ENCODE measurements at places on chromosomes 2 and 18.

- no peak for DNase-seq
Observed at GRCh38 chr18:69538849-69539248, 138.2 kb downstream of the DOK6 start.

DNA sequence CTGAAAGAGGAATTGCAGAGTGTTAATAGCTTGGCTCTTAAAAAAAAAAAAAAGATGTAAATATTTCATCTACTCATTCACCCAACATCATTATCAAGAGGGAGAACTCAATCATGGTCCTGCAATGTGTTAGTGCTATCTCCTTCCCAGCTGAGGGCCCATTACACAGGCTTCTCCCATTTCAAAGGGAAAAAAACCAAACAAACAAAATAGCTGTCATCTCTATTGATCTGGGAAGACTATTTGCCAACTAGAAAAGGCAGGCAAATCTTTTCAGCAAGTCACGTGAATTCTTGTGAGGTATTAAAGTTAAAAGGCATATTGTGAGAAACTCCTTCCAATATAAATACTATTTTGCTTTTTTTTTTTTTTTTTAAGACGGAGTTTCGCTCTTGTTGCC is 194.3 kb downstream of the MYO1B start:
- no peak for DNase-seq

DNA sequence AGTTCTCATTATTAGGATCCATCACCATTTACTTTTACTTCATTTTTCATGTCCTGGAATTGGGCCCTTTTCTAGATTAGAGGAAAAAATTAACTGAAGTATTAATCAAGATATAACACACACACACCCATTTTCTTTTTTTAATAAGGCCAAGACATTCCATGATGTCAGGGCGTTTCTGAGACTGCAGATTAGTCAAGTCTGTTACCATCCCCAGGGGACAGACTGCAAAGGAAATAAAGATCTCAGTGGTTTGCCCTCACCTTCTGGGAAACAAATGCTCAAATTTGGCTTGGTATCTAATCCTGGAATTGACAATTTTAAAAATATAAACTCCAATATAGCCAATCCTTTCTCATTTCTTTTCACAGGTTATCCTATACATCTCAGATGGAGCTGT is 27.4 kb downstream of the RMP24 start:
- no peak for DNase-seq

GRCh38 chr2:46377666-46378560 is 80.7 kb downstream of the EPAS1 start:
- DNase-seq, result no peak

GRCh38 chr2:71599646-71600236 is 146.4 kb downstream of the DYSF start:
- DNase-seq, result no peak

- no peak for DNase-seq
Observed at GRCh38 chr2:46657042-46657504, 177.7 kb downstream of the TMEM247 start.

- no peak for DNase-seq
Observed at GRCh38 chr18:9949861-9950260, 36.0 kb downstream of the VAPA start.

DNA sequence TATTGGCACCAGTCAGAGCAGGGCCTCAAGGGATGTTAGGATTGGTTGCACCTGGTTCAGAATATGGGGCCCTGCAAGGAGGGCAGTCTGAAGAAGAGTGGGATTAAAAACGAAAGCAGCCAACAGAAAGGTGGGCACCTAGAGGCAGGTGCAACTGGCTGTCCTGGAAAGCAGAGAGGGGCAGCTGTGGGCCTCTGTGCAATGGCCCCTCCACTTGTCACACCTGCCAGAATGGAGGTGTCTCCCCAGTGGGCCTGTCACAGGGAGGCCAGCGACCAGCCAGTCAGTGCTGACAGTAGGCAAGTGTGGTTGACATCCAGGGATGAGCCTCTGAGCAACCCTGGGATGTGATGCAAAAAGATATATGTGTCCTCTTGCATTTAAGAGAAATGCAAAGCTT is 37.7 kb downstream of the INPP4A start:
- DNase-seq, result no peak

DNA sequence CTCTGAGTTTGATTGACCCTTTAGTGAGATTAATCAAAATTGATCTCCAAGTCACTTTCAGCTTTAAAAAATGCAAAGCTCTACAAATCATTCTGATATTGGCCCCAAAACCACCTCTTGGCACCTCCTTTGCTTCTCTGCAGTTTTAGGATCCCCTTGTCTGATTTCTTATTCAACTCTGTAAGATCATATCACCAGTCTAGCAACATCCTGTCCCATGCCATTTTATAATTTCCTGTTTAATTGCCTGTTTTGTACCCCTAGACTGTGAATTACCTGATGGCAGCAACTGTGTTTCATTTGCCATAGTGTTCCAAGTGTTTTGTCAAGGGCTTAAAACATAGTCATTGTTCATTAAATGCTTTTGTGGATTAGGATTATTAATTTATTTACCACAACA is 406.3 kb upstream of the TRIB2 start:
- no peak for DNase-seq

GRCh38 chr2:187994464-187995331 is 297.0 kb upstream of the GULP1 start:
- DNase-seq, result no peak

- no peak for DNase-seq
Observed at GRCh38 chr2:102803041-102803896, 41.4 kb downstream of the TMEM182 start.

DNA sequence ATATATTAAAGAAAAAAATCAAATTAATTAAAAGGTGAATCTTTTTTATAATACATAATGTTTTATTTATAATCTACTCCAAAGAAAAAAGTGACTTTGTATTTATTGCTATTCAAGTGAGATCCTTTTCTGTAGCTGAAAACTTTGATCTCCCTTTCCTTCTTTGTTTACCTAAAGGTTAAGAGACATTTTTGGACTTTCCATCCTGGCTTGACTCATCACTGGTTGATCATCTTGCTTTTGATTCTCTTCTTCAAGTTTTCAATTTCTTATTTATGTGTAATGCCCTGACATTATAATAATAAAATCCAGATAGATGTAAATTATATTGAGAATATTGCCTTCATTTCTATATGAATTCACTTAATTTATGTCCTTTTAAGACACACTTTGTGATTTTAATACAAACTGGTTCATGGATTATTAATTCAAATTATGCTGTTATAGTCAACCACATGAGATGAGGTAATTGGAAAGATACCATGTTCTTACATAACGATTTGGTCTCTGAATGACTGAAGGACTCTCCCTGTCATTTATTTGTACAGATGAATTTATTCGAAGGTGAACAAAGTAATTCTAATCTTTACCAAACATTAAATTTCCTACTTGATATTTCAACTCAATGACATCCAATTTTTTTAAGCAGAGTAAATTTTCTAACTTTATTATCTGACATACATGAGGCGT is 184.4 kb downstream of the TGIF1 start:
- DNase-seq, result no peak

GRCh38 chr2:105381101-105381668 is 17.7 kb downstream of the FHL2 start:
- DNase-seq, result no peak

GRCh38 chr2:159760326-159760725 is 37.7 kb downstream of the CD302 start:
- DNase-seq, result no peak

DNA sequence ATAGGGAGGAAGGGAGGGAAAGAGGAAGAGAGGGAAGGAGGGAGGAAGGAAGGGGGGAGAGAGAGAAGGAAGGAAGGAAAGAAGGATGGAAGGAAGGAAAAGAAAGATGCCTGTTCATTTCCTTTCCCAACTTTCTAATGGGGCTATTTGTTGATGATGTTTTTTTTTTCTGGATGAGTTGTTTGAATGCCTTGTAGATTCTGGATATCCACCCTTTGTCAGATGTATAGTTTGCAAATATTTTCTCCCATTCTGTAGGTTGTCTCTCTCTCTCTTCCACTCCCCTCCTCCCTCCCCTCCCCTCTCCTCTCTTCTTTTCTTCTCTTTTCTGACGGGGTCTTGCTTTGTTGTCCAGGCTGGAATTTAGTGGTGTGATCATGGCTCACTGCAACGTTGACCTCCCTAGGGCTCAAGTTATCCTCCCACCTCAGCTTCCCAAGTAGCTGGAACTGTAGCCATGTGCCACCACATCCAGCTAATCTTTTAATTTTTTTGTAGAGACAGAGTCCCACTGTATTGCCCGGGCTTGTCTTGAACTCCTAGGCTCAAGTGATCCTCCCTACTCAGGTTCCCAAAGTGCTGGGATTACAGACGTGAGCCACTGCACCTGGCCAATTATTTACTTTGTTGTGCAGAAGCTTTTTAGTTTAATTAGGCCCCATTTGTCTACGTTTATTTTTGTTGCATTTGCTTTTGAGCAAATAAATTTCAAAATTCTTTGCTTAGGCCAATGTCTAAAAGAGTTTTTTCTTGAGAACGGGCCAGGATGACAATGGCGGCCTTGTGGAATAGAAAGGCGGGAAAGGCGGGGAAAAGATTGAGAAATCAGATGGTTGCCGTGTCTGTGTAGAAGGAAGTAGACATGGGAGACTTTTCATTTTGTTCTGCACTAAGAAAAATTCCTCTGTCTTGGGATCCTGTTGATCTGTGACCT is 57.3 kb upstream of the FAM117B start:
- no peak for DNase-seq

- no peak for DNase-seq
Observed at GRCh38 chr18:55550471-55550870, 37.5 kb downstream of the TCF4 start.

GRCh38 chr2:207768866-207769596 is 675 bp downstream of the FZD5 start:
- DNase-seq, result no peak

DNA sequence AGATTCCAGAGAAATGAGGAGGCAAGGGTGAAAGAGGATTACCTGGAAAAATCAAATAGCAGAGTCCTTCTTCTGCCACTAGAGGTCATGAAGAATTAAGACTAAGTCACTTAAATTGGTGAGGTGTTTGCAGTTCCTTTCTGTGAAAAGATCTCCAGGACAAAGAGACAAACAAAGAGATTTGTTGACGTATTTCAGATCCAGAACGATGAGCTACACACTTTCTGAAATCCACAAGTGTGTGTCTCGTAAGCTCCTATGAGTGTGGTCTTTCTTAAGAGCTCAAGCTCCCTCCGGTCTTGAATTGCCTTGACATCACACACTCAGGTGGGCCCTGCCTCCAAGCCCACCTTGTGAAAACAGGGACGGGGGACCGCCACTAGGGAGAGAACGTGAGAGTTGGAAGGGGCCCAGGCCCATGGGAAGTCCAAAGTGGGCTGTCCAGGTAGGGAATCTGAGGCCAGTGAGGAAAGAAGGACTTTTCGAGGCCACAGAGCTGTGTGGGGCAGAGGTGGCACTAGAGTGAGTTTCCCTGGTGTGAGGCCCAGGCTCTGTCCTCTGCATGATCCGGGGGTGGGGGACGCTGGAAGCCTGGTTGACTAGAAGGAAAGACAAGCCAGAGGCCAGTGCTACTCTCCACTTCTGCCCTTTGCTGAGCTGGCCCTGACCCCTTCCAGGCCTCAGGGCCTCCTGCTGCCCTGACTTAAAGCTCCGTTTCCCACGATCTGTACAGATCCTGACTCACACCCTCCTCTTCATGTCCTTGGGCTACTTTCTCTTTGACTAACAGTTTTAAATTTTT is 168.1 kb upstream of the NCK2 start:
- DNase-seq, result no peak

- no peak for DNase-seq
Observed at GRCh38 chr18:67402543-67402942, 114.0 kb downstream of the DSEL start.

DNA sequence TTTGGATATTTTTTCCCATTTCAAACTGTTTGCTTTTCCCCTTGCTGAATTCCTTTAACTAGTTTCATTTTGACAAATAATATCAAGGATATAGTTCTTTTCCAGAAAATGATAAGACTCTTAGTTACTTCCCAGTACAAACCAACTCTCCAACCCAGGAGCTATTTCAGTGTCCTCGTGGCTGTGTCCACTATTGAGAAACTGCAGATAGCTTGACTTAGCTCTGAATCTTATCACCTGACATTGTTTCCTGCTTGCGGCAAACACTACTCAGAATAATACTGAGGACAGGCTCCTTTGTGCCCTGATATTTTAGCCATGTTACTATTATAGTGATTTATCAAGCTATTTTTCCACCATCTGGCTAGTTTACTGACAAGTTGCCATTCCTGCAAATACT is 74.6 kb downstream of the KLF7 start:
- DNase-seq, result no peak

- no peak for DNase-seq
Observed at GRCh38 chr18:27860701-27861107, 316.2 kb downstream of the CDH2 start.

- DNase-seq, result no peak
Observed at GRCh38 chr18:73421010-73421409, 553.2 kb upstream of the NETO1 start.

- DNase-seq, result no peak
Observed at GRCh38 chr18:35983818-35984217, 11.3 kb downstream of the RMP24 start.

- no peak for DNase-seq
Observed at GRCh38 chr2:30208453-30208852, 22.9 kb upstream of the LBH start.

- no peak for DNase-seq
Observed at GRCh38 chr2:45156605-45157004, 147.4 kb upstream of the SIX2 start.

- peak; percentile 43 for DNase-seq
Observed at GRCh38 chr2:96164459-96165184, 19.4 kb upstream of the DUSP2 start.

DNA sequence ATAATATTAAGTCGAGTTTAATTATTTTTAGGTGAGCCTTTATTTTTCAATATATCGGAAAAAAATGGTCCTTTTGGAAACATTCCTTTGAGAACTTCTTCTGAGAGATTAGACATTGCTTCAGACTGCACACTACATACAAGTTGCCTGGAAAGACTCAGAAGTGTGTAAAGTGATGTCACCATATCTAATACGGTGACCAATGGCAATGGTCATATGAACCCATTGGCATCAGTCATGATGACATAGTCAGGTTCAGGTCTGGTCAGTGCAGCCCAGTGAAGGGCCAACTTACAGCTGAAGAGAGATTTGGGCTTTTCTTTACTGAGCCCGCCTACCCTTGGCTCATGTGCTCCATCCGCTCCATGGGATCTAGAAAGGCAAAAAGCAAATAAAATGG is 283.5 kb upstream of the EPAS1 start:
- DNase-seq, result no peak

DNA sequence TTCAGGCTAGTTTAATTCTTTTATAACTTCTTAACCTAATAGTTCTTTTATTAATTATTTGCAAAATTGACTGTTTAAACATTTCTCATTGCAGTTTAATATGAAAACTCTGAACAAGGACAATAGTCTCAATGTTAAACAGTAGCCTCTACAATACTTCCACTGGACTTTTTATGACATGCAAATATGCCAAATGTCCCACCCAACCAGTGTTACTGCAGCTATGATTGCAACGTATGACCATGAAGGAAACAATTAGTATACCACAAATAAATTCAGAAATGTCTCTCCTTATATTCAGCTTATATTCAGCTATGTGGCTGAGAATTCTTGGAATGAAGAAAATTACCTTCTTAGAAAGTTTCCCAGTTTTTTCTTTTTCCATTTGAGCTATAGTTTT is 688.6 kb downstream of the DCC start:
- no peak for DNase-seq

- no peak for DNase-seq
Observed at GRCh38 chr2:238302087-238302486, 13.7 kb upstream of the PER2 start.

Measured in activated T-helper 1 cell treated with anti-CD3 and anti-CD28 coated beads, Interleukin-2, amount 50 U/mL, for 16 hours (primary cell).